Naive thymus-derived CD8-positive, alpha-beta T cell (primary cell): ENCODE measurements at places on chromosomes 12 and 14. TPM values are rescaled to one million over a fixed set of nuclear protein-coding genes. Genes with fewer than 3 reads are reported as not detected.

DNA sequence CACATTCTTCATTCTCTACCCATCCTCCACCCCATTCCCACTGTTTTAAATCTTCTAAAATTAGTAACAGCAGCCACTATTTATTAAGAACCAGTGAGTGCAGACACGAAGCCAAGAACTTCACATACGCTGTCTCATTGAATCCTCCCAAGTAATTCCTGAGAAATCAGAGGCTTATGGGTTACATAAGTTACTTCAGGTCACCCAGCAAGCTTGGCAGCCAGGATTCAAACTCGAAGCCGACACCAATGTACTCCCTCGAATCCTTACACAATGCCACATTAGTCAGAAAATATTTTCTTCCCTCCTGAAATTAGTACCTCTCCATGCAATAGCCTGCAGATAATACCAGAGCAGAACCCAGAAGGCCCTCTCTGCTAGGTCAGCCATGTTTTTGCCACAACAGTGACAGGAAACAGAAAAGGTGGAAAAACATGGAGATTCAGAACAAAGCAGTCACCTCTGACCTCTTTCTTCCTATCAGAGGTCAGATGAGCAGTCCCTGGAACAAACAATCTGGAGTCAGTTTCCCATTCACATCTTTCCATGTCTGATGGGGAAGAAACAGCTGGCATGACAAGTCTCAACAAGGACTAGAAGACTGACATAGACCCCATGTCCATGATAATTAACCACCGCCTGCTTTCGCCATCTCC, 16.4 kb downstream of the NID2 start:
- no peak for DNase-seq

- no peak for DNase-seq
Observed at GRCh38 chr12:52947738-52948423, 1.0 kb upstream of the KRT18 start.

DNA sequence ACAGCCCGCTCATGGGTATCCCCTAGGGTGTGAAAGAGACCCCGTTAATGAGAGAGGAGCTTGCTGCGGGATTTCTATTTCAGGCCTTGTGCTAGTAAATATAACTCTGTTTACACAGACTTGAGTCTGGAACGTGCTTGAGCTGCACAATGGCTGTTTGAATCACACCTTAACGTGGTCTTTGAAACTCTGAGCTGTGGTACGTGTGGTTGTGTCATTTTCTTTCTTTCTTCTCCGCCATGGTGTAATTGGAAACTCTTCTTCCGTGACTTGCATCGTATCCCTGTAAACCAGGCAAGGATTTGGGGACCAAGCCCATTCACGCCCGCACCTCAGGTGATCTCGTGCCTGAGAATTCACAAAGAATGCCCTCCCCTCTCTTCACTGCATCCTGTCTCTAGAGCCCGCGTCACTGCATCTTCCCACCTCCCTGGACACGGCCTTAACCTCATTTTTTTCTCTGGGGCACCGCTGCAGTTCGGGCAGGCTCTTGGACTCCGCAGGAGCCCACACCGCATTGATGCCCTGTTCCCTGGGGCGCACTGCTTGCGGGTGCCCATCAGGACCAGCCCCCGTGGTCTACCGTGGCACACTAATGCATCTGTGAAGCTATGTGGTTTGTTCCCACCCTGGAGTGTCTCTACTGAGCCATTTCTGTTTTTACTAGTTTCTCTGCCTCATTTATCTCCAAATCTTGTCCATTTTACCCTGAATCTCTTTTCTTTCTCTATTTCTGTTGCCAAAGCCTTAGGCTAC, 78.4 kb upstream of the PARP11 start:
- no peak for DNase-seq

DNA sequence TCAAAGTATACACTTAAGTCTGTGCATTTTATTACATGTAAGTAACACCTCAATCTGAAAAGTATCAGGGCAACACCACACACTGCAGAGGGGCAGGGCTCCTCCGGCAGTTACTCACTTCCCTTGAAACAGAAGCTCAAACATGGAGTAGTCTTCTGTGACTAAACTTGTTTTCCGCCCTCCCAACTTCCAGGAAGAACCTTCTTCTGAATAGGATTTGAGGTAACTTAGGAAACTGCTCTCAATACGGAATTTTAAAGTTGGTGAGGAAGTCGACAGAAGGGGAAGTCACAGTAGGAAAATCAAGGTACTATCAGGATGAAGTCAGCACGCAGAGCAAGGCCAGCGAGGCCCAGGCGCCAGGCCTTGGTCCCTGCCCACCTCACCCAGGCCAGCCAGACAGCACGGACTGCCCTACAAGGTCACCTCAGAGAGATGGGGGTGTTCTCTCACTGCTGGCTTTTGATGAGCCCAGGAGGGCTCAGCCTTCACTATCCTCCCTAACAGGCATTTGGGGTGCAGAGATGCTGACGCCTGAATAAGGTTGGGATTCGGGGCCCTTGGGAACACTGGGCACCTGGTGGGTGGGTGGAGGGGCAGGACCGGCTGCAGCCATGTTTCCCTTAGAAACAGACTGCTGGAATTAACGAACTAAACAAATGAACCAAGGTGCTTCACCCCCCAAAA, 5.8 kb downstream of the ANKRD9 start:
- no peak for DNase-seq

DNA sequence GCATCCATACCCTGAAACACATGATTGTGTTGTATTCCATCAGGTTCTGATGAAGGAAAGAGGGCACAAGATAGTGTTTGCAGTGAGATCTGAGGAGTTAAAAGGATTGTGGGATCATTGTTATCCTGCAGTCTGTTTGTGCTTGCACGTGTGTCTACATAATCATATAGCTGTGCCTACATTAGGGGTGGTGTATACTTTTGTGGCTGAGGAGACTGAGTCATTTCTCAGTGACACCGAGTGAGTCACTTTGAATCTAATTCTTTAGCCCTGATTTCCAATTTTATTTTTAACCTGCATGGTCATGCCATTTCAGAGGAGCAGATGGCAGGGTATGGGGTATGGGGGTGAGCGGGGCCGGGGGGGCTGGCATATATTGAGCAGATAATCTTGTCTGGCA, 133.2 kb downstream of the ANO4 start:
- no peak for DNase-seq

DNA sequence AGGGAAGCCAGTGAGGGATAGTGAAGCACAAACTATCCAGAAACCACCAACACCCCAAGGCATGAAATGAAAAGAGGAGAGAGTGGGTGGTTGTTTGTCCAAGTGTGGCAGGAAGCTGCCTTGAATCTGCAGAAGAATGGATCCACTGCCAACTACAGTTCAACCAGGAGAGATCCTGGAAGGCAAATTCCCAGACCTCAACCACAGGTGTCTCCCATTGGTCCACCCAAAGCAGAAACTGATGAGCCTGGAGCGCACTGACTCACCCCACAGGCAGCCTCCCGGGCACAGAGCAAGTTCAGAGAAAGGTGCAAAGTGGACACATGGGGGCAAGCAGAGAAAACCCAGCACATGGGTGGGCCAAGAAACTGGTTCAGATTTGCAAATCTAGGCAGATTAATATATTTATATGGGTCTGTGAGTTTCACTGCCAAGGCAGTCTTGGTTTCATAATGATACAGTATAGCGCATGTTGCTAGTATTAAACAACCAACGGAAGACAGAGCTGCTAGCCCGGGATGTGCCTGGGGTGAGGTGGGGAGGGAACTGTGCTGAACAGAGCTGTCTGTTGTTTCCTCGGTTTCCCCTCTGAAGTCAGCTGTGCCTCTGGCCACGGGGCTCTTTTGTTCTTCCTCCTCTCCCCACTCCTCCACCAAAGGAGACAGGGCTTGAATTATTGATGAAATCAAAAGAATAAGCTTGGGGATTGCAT, 416.2 kb upstream of the CCDC196 start:
- no peak for DNase-seq

DNA sequence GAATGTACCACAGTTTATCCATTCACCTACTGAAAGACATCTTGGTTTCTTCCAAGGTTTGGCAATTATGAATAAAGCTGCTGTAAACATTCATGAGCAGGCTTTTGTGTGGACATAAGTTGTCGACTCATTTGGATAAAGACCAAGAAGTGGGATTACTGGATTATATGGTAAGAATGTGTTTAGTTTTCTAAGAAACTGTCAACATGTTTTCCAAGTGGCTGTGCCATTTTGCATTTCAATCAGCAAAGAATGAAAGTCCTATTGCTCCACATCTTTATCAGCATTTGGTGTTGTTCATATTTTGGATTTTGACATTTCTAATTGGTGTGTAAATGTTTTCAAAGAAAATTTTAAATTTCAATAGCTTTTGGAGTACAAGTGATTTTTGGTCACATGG, 27.3 kb upstream of the KLRF1 start:
- no peak for DNase-seq

The PHC1 gene
- 39.2 TPM for total RNA-seq
